ENCODE measurements at places on chromosomes 5 and 9. TPM values are rescaled to one million over a fixed set of nuclear protein-coding genes. Genes with fewer than 3 reads are reported as not detected.

TSLP gene
- not detected for total RNA-seq

PFN3 gene
- not detected for total RNA-seq

C1QTNF3 gene
- 0.33 TPM for total RNA-seq

ANKHD1 gene
- 59.9 TPM for total RNA-seq

SLC23A1 gene
- 0.91 TPM for total RNA-seq

Measured in A549 treated with ZK216348 at 1 μM for 4 hours (cell line).